ELF-1 (cell line): ENCODE measurements at places on chromosomes 4 and X.

DNA sequence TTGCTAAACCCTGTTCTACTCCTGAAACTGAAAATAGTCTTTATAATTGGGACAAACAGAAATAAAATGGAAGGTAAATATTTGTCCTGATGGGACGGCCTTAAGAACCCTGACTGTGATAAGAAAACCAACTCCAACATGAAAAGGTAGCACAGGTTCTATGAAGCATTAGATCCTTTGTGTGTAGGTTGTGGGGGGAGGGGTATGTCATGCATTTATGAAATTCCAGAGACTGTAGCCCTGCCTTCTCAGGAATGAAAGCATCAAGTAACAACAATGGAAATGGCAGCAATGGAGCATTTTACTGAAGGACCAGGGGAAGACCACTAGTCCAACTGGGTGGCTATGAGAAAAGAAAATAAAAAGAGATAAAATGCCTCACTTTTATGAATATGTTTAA lies 23.9 kb downstream of the CXXC4 start:
- DNase-seq: no peak

- DNase-seq: no peak
Observed at GRCh38 chr4:180134091-180134866, 2108.9 kb upstream of the TENM3 start.

DNA sequence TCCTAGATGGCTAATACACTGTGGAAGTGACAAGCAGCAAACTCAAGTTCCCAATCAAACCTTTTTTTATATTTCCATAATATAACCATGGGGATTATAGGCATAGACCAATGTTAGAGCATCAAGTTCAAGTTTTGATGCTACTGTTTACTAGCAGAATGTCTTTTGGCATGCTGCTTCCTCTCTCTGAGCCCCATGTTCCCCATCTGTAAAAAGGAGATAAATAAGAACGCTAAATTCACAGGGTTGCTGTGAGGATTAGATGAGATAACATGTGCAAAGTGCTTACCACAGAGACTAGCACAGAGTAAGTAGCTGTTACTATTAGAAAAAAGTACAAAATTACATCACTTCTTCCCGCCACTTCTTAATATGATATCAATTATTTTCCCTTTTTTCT lies 18.0 kb downstream of the MBNL3 start:
- no peak for DNase-seq

DNA sequence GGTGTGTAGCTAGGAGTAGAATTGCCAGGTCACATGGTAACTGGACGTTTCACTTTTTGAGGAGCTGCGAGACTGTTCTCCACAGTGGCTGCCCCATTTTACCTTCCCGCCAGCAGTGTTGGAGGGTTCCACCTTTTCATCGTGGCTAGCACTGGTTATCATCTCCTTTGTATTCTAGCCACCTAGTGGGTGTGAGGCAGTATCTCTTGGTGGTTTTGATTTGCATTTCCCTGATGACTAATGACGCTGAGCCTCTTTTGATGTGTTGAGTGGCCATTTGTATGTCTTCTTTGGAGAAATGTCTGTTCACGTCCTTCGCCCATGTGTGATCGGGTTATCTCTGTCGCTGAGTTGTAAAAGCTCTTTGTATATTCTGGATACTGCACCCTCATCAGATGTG lies 10.6 kb downstream of the ABCD1 start:
- peak; percentile 57 for DNase-seq

DNA sequence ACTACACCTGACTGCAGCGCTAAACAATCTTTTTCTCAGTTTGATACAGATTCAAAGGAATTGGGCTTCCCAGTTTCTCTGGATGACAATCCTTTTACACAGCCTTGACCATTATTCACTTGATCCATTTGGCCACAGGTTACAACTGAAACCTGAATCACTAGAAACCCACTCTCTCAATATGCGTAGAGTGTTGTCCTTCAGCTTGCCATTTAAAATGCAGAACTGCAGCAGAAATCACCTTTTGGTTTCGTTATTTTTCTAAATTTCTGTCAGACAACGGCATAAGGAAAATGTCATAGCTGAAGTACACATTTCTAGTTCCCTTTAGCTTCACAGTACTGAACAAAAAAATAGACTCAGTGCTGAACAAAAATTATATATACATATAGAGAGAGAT lies 255.8 kb upstream of the TENM3 start:
- DNase-seq: no peak

DNA sequence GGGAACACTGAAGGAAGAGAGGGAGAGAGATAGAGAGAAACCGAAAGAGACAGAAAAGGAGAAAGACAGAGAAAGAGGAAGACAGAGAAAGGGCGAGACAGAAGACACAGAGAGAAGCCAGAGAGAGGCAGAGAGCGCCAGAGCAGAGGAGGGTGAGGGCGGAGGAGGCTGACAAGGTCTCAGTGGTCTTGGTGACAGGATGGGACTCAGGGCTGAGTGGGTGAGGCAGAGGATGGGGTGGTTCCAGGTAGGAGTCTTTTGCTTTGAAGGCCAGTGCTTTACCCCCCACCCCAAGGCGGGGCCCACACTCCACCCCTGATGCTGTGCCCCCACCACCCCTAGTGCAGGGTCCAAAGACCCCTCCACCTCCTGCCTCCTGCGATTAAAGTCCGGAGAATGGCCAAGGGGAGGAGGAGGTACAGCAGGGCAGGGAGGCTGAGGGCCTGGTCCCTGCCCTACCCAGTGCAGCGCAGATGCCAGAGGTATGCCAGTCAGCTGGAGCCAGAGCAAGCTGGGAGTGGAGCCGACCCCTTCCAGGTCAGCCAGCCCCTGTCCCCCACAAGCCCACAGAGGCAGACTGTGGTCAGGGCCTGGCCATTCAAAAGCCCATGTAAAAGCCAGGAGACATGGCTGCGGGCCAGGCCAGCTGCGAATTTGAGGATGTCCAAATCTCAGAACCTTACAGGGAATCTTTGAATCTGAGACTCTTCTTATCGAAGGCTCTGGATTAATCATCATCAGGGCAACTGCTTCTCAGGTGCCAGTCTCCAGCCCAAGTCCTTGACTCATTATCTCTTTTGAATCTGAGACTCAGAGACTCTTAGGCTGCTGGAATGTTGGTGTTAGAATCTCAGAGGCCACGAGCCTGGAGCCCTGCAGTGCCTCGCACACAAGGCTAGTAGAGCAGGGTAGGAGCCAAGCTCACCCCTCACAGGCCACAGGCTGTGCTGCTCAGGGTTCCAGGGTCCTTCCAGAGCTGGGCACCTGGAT lies 758 bp downstream of the IQSEC2 start:
- DNase-seq: peak; percentile 67

DNA sequence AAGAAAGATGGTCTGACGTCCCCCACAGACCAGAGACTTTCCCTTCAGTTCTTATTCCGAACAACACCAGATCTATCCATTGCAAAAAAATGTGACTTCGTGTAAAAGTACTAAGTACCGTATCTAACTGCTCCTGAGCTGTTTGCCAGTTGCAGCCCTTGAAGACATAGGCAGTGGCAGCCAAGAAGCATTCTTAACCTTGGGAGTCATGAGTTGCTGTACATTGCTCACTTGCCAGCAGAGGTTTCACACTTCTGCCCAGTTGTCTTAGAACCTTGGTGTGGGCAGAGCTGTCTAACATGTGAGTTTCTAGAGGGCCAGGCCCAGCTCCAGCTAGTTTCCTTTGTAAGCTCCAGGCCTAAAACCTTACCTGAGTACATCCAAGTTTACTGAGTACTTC lies 10.5 kb upstream of the CHRDL1 start:
- DNase-seq: no peak

- no peak for DNase-seq
Observed at GRCh38 chr4:106569146-106570031, 200.8 kb upstream of the GIMD1 start.

DNA sequence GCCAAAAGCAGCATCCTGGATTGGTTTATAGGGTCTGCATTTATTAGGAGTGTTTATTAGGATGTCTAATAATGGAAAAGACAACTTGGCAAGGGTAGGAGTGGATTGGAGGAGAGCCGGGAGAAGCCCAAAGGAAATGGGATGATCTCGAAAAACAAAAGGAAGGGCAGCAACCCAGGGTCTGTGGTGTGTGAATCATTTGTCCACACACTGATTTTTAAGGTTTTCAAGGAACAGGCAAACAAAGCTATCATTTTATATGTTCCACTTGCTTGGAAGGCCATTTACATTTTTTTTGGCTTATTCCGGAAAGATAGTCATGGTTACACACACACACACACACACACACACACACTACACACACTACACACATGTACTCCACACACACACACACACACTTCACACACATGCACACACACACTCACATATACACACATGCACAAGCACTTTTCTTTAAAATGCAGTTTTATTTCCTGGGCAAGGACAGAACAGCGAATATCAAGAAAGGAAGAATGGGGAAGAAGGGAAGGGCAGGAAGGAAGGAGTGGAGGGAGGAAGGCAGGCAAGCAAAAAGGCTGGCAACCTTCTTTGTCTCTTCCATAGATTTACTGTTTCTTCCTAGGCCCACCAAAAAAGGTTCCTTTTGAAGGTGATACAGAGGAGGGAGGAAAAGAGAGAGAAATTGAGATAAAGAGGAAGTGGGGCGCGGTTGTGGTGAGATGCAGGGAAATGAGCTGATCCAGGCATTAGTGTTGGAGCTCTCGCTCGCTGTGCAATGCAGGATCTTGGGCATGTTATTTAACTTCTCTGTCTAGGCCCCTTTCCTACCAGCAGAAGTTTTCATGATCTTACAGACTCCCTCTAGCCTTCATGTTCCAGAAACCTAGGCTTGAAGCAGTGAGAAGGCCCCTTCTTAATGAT lies 88.6 kb upstream of the MAML3 start:
- DNase-seq: no peak

DNA sequence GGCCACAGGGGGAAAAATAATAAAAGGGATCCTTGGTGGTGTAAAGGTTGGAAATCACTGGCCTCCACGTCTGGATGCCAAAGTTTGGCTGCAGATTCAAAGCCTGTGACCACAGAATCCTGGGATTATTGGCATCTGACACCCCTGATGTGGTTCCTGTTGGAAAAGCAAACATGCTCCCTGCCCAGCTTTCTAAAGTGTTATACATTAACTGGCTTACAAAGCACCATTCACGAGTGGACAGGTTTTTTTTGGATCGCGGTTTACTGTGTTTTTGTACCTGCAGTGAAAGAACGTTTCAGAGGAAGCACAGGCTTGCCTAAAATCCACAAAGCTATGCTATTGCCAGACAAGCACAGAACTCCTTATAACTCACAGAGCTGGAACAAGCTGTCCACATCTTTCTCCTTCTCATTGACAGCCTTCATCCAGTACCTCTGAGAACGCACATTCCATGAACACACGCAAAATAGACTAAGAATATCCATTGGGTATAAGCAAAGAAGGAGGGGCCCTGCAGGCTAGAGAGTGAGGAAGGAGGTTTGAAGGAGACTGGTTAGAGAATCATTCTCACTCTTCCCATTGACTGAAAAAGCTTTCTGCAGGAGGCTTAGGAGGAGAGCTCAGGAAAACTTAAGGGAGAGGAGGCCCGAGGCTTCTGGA lies 14.5 kb upstream of the CAPN6 start:
- no peak for DNase-seq

DNA sequence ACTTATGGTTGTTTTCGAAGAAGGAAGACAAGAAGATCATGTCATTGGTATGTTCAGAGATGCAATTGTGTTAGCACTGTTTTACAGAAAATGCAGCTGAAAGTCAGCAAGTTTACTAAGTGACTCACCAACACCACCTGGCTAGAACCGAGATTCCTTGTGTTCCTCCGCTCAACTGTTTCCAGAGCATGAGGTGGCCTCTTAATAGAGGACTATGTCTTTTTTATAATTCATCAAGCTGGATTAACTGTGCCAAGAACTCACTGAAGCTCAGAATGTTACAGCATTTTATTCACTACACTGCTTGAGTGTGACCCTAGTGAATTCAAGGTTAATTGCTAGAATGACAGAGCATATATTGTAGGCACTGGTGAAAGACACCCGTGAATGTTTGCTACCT lies 1573.5 kb upstream of the TENM3 start:
- DNase-seq: no peak

GRCh38 chrX:46576458-46576857 lies 2.9 kb downstream of the CHST7 start:
- DNase-seq: no peak

- DNase-seq: no peak
Observed at GRCh38 chr4:102552781-102553180, 51.6 kb downstream of the NFKB1 start.

DNA sequence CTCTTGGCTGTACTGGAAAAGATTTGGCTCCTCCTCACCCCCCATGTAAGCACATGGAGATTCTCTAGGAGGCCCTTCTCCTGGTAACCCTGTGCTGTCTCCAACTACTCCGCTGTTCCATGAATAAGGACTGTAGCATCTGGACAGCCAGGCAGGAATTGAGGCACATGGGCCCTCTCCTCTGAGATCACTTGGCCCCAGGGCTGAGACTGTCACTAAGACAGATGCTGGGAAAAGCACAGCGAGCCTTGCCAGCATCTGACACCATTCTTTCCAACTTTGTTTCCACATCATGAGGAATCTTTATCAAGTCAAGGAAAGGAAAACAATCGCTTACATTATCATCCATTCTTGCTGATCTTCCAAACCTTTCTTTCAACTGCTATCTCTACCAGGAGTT lies 222.6 kb upstream of the INTU start:
- peak; percentile 11 for DNase-seq

DNA sequence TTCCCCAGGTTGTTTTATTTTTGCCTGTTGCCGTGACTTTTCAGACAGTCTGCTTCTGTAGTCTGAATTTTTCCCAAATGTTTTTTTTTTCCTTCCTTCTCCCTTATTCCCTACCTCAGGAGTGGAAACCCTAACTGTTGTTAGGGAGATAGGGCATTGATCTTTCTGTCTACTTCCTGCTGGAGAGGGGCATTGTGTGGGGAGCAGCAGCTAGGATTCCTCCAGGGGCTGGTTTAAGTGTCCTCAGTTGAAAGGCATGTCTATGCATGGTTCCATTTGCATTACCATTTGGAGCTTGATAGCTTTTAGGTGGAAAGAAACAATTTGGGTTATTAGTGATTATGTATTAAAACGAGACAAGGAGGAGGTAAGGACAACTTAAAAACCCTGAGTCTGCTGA lies 383.9 kb downstream of the DCAF12L2 start:
- peak; percentile 41 for DNase-seq

DNA sequence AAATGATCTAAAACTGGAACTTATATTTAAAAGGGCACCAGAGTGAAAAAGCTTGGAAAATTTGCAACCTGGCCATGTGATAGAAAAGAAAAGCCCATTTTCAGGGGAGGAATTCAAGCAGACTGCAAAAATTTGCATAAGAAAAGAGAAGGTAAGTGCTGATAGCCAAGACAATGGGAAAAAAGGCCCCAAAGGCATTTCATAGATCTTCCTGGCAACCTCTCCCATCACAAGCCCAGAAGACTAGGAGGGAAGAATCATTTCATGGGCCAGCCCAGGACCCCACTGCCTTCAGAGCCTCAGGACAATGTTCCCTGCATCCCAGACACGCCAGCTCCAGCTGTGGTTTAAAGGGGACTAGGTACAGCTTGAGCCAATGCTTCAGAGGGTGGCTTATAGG lies 887.3 kb upstream of the DIAPH2 start:
- peak; percentile 76 for DNase-seq

GRCh38 chr4:119243868-119244267 lies 31.4 kb downstream of the USP53 start:
- DNase-seq: no peak

DNA sequence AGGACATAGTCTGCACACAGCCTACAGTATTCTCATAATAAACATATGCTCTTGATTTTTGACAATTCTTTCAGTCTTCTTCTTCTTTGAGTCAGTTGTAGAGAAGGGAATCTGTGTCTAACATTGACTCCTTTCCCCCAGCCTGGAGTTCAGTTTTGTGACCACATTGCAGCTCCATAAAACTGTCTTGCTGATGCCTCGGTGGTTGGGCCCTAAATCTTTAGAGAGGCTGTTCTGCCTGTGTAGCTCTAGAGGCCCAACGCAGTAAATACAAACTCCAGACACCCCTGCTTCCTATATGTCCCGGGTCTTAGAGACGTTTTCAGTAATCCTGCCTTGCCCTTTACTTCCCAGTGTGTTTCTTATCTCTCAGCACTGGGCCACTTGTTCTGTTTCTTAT lies 639.5 kb upstream of the AADAT start:
- DNase-seq: peak; percentile 4
